ENCODE measurements at places on chromosomes 3 and 15. TPM values are rescaled to one million over a fixed set of nuclear protein-coding genes. Genes with fewer than 3 reads are reported as not detected.

Gene PYGO1
- 20.7 TPM for total RNA-seq

DNA sequence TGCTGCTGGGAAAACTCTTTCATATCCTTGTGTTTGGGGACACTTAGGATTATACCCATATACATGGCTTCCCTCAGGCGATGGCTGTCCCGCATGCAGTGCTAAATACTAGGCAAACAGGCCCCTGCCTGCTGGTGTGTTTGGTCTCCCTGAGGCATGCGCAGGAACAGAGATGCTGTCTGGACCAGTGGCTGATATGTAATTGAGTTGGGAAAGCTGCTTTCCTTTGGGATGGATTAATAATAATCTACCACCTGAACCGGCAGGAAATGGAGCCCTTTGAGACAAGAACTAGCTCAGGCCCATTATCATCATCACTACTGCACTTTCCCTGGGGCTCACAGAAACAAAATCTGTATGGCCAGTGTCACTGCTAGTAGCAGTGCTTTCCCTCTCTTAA is 18.0 kb downstream of the ZDHHC3 start:
- no peak for DNase-seq

DNA sequence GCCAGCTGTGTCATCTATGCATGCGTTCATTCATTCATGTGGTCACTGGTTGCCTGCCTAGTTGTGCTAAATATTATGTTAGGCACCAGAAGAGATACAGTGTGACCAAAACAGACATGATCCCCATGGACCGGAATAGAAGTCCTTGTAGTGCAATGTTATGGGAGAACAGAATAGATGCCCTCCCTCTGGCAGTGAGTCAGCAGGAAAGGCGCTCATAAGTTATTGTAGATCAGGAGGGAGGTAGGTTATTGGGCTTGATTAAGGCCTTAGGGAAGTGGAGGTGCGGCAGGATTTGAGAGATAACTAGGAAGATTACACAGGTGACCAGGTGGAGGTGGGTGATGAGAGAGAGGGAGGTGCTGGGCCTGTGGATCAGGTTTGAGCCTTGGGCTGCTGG is 5.2 kb downstream of the MCTP2 start:
- no peak for DNase-seq

Gene PRR20G
- total RNA-seq, result not detected

DNA sequence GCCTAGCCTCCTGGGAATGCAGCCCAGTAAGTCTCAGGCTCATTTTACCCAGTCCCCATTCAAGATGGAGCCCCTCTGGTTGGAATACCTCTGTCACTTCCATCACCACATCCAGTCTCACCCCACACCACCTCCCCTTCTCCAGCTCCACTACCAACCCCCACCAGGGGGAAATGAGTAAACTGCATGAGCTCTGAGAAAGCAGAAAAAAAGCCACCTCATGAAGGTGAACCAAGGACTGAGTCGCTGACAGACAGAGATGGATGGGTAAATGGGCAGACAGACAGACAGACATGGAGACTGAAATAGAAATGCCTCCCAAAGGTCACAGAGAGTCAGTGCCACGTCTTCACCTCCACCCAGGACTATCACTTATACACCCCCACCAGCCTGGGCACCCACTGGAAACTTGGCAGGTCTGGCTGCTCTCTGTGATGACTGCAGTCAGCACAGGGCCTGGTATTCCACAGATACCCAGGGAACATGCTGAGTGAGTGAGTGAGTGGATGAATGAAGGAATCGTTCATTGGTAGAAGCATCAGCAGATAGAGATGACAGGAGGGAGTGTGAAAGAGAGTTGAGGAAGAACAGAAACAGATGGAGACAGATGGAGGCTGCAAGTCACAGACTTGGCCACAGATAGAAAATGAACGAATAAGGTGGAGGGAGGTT is 4.9 kb upstream of the LOXL1 start:
- DNase-seq, result no peak

DNA sequence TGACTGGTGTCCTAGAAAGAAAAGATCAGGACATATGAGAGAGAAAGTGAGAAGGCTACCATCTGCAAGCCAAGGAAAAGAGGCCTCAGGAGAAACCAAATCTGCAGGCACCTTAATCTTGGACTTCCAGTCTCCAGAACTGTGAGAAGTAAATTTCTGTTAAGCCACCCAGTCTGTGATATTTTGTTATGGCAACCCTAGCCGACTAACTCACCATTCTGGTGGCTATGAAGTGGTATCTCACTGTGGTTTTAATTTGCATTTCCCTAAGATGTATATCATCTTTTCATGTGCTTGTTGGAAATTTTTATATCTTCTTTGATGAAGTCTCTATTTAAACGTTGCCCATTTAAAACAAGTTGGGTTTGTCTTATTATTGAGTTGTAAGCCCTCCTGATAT is 40.6 kb downstream of the ILDR1 start:
- no peak for DNase-seq

Measured in esophagus muscularis mucosa (tissue), 4 donors.